Activated CD4-positive, alpha-beta memory T cell treated with anti-CD3 and anti-CD28 coated beads for 36 hours (primary cell): ENCODE measurements at places on chromosomes 4 and X. TPM values are rescaled to one million over a fixed set of nuclear protein-coding genes. Genes with fewer than 3 reads are reported as not detected.

GRCh38 chr4:170698334-170698733, 608.6 kb upstream of the AADAT start:
- DNase-seq = no peak

- no peak for DNase-seq
Measured at GRCh38 chr4:97984545-97985131, 158.6 kb downstream of the STPG2 start.

DNA sequence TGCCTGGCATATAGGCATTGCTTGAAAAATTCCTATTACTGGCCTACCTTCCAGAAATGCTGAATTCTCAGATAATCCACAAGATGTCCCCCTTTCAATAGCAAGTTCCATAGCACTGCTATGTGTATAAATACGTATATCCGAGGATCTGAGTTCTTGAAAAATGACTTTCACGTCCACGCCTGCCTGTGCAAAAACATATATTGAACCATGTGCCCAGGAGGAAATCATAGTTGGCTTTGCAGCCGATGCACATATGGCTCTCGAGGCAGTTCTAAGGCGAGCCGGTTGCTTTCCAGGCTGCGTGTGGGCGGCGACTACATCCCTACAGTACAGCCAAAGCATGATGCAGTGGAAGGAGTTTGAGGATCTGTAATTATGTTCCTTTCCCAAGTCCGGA, 55.4 kb upstream of the ESX1 start:
- no peak for DNase-seq

- no peak for DNase-seq
Measured at GRCh38 chr4:153933915-153934687, 145.2 kb upstream of the SFRP2 start.

- DNase-seq = no peak
Measured at GRCh38 chr4:139555705-139556070, 331 bp downstream of the SETD7 start.

The MAOB gene
- total RNA-seq = 0.19 TPM

- no peak for DNase-seq
Measured at GRCh38 chrX:17656035-17656418, 81.3 kb upstream of the SCML1 start.

GRCh38 chrX:17632942-17633341, 104.4 kb upstream of the SCML1 start:
- DNase-seq = no peak

The SCLT1 gene
- total RNA-seq = 20.9 TPM

DNA sequence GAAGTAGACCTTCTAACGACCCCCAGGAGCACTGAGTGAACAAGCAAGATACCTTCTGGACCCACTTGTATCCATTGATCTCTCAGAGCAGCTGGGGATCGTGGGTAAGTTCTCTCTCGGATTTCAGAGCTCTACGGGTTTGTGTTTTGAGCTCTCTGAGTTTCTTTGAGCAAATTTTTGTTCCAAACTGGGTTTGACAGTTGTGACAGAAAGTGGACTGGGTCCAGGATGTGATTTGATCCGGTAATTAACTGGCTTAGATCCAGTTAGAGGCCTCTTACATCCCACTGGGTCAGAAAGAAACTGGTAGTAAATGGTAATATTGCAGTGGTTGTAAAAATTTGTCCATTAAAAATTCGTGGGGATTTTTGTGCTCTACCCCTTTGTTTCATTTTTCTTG, 459.2 kb downstream of the INPP4B start:
- no peak for DNase-seq

GRCh38 chr4:1683736-1684505, at the start of gene FAM53A:
Gene FAM53A (minus strand): TSS chr4:1684313. CDS start chr4:1668741, 15,572 bp downstream.
- DNase-seq = peak; percentile 26

DNA sequence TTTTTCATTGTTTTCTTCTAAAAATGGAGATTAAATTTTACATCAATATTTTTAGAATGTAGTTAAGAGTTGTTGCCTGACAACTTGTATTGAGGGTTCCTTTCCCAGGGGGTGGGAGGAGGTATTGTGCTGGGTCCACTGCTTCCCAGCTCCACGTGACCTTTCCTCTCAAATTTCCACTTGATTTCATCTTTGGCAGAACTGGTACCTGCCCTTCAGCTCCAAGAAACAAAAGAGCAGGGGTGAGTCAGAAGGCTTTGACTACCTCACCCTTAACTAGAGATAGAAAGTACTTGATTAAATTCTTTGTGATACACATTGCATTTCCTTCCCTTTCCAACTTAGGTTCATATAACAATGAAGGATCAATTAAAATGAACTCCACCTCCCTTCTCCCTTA, 19.7 kb downstream of the TRIM2 start:
- DNase-seq = no peak

- no peak for DNase-seq
Measured at GRCh38 chr4:151129796-151130195, 30.4 kb downstream of the RPS3A start.

The KCTD8 gene
- not detected for total RNA-seq

DNA sequence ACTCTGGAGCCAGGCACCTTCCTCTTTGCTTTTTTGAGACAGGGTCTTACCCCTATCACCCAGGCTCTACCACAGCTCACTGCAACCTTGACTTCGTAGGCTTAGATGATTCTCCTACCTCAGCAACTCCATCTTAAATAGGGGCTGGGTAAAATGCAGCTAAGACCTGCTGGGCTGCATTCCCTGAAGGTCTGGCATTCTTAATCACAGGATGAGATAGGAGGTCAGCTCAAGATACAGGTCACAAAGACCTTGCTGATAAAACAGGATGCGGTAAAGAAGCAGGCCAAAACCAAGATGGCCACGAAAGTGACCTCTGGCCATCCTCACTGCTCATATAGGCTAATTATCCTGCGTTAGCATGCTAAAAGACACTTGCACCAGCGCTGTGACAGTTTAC, 770.8 kb upstream of the PRKX start:
- DNase-seq = no peak

The EPHA5 gene
- not detected for total RNA-seq

The SSX4 gene
- not detected for total RNA-seq

The SPANXN3 gene
- total RNA-seq = not detected

The POU3F4 gene
- total RNA-seq = not detected
